Fibroblast of skin of back (primary cell): ENCODE measurements at places on chromosomes 5 and 9.

DNA sequence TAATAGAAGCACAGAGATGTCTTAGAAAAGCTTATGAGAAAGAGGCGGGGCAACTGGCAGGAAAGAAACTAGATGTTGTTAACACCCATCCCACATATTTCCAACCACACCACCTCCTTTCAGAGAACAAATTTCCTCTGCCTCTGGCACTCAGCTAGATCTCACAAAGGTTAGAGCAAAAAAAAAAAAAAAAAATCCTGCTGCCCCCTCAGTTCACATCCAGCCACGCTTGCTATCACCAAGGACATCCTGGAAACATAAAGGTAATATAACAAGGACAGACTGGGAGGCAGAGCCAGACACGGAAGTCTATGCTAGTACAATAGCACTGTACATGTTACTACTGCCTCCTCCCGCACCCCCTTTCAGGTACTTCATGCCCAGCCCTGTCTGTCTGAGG is 238.0 kb upstream of the PTGER4 start:
- no peak for DNase-seq

- DNase-seq = no peak
Observed at GRCh38 chr5:81021951-81022687, 62.0 kb downstream of the RASGRF2 start.

DNA sequence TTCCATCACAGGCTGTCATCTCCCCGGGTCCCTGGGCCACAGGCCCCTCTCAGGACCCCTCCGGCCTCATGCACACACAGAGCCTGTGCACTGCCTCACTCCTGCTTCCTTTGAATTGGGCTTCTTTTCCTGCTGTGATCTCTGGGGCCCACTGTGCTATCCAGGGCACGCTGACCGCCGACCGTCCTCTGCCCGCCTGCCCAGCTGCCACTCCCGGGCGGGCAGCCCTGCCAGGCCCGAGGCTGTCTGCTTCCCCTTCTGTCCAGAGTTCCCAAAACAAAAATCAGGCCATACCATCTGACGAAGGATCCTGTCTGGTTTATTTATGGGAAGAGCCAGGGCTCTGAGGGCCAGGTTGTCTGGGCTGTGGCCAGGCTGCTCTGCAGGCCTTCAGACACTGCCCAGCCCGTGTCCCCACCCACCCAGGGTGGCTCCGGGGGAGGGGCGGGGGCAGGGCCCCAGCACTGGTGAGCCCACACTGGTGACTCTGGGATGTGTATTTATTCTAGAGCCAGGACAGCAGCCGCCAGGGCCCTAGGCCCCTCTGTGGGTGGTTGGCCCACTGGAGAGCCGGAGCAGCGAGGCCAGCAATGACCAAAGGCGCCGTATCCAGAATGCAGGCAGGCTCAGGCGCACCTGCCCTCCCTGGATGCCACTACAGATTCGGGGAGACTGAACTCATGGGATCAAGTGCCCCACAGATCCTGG is 57.0 kb downstream of the ADAMTS2 start:
- DNase-seq = no peak

- DNase-seq = no peak
Observed at GRCh38 chr9:7130266-7130820, 372.6 kb downstream of the KDM4C start.

GRCh38 chr9:79127661-79128060 is 444.1 kb upstream of the TLE4 start:
- no peak for DNase-seq

DNA sequence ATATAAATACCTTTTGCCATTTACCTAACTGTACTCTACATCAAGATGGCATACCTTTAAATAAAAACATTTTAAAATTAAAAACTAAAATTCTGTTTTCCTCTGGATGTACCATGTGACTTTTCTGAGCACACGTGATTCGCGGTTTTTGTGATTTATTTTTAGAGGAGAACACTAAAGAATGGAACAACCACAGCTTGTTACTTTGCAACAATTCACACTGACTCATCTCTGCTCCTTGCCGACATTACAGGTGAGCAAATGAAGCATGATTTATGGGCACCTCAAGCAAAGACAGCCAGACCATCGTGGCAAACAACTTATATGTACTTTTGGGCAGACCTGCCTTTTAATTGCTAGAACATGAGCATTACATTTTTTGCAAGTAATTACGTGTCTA is 61.3 kb downstream of the GDA start:
- no peak for DNase-seq

DNA sequence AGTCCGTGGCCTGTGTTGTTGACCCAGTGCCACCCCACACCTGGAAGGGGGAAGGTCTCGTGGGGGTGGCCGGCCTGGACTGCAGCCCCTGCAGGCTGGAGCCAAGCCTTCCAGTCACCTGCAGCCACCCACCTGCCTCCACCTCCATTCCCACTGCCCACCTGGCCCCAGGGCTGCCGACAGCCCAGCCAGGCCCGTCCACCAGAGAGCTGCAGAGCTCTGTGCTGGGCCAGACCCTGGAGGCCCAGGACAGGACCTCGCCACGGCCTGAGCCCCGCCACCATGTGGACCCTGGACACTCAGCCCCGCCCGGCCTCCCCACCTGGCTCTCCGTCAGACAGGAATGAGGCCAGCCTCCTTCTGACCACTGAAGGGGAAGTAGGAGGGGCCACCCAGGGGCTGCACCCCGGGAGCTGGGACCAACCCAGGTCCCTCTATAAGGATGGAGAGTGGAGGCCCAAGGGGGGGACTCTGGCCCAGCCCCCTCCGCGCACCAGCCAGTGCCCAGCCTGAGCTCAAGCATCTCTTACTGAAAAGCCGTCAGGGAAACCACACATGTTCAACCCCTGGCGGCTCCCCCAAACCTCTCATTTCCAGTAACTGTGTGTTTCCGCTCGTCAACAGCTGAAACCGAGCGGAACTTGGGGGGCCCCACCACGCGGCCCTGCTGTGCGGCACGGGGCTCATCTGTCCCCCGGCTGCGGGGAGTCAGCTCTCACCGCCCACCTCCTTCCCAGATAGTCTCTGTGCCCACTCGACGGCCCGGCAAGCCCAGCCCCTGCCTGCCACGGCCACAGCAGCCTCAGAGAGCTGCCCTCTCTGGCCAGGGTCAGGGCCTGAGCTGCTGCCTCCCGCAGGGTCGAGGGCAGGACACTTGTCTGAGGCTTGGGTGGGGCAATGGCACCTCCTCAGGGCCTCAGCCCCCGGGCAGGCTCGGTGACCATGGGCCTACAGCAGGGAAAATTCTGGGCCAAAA is 12.8 kb downstream of the NOTCH1 start:
- DNase-seq = no peak

DNA sequence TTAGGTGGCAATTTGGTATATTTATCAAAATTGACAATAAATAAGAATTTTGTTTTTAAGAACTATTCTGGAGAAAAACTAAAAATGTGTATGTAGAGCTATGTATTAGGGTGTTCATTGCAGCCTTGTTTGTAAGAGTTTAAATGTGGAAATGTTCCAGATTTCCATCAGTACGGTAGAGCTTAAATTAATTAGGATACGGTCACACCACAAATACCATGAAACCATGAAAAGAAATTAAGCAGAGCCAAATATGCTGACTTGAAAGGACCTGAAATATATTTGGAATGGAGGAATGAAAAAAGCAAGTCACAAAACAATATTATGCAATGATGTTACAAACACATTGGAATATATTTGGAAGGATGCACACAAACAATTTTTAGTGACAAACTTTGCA is 64.6 kb downstream of the ACTBL2 start:
- no peak for DNase-seq

GRCh38 chr9:34459941-34460340 is 1.3 kb downstream of the DNAI1 start:
- DNase-seq = peak; percentile 7

DNA sequence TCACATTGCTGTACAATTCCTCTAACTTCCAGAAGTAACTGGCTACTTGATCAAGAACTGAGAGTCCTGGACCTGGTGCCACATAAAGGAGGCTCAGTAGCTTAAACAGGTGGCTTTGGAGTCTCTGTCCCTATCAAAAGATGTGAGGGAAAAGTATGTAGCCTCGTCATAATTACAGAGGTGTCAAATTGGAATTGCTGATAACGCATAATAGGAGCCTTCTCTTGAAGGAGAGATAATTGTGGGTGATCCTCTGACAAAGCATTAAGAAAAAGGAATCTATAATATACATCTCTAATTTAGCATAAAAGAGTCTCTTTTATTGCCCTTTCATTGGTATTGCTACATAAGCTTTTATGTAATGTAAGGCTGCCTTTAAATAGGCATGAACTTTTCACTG is 1246.4 kb upstream of the CDH9 start:
- no peak for DNase-seq
